Uterus (tissue), 4 donors: ENCODE measurements at places on chromosomes 7 and 10.
A peak's percentile ranks its signal among the peaks of the same experiment; 100 is the strongest.

DNA sequence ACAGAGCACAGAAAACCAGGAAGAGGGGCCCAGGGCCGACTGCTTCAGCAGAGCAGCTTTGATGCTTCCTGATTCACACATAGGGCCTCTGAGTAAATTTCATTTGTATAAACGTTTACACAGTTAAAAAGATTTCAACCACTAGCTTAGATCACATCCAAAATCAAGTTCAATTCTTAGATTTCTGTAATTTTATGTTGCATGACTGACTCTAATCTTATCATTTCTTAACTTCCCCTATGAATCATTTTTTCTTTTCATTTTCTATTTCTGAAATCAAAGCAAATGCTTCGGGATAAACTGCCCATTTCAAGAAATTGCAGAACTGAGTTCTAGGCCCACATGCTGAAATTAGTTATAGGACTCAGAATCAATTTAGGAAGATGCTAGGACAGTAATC, 224.7 kb downstream of the INHBA start:
- no peak for DNase-seq

DNA sequence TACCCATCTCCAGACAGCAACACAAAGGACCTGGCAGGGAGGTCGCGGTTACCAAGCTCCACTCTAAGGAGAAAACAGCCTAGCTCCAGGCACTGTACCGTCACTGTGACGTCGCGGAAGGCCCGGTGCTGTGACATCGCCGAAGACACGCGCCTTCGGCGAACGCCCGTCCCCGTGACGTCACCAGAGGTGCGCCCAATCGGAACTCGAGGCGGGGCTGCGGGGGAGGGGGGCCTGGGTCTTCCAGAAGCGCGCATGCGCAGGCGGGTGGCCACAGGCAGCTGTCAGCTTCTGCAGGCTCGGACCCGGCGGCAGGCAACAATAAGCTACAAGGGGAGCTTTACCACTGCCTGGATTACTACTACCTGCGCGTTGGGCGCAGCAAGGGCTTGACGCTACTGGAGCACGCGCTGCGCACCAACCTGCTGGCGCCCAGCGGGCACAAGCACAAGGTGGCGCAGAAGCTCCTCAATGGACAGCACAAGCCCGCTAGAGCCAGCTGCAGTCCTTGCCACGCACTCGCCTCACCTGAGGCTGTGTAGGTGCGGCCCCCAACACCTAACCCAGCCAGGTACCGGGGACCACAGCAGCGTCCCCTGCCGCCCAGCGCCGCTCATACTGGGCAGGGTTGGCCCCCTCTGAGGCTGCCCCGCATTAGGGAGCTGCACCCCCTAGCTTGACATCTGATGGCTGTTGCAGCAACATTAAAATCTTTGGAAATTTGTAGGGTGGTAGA, 208.4 kb downstream of the TPST1 start:
- DNase-seq = peak; percentile 70

GRCh38 chr7:19109000-19109946, 8.2 kb downstream of the TWIST1 start:
- DNase-seq = no peak

GRCh38 chr10:51405580-51406351, 293.6 kb downstream of the CSTF2T start:
- DNase-seq = no peak

- no peak for DNase-seq
These were observed 70.4 kb downstream of the ASB13 start for GRCh38 chr10:5595994-5596471.

DNA sequence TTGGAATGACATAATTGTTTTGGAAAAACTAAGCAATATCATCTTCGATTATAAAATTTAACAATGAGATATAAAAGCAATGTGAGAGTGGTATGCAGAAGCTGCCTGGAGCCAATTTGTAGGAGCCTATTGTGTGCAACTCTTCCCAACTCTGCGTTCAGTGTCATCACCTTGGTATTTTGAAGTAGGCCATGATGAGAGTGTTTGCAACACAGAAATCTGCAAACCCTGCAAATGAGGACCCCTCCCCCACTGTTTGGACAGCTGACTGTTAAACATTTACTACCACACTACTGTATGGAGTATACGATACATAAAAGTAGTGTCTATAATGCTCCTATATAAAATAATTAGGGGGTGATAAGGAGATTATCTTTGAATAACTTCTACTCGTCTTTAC, 531.3 kb downstream of the ATRNL1 start:
- no peak for DNase-seq

GRCh38 chr7:29988424-29989256, 961 bp downstream of the SCRN1 start:
- DNase-seq = peak; percentile 47

GRCh38 chr10:27500886-27501285, 3.2 kb upstream of the RAB18 start:
- DNase-seq = no peak

DNA sequence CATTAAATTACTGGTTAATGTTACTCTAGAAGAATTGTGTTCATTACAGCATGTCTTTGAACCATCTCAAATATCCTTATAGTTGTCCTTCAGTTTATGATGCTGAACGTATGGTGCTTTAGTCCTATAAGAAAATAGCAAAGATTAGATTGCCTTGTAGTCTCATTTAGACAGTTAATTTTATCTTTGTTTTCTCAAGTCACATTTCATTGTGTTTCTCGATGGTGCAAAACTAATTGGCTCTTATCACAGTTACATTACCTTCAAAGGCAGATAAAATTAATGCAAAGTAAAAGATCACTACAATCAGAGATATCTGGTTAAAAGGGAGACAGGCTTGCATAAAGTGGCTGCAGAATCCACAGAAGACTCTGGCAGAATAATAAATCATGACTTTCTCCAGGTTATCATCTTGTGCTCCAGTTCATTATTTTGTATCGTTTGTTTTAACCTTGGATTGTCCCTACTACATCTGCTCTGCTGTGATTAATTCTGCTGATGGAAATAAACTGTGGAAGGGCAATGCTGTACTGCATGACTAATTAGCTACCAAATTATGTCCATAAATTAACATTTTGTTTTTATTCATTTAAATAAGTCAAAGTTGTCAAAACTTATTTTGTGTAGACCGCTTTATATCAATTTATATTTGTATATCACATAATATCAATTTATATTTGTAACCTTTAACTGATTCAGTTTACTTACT, 24.2 kb downstream of the PRPS1L1 start:
- DNase-seq = no peak

DNA sequence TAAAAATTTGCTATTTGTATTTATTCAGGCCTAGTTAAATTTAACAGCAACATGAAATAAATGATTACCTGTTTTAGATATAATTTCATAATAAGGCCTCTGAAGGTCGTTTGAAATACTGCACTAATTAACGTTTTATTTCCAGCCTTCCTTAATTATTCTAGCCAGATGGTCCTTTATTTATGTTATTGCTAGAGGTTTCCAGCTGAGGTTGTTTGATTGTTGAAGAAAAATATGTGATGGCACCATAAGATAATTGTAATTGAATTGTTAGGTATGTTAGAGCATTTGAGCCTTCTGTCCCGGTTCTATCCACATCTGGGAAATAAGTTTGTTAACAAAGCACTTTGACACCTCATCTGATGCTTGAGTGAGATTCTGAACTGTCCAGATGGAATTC, 556.1 kb downstream of the ATRNL1 start:
- DNase-seq = no peak

DNA sequence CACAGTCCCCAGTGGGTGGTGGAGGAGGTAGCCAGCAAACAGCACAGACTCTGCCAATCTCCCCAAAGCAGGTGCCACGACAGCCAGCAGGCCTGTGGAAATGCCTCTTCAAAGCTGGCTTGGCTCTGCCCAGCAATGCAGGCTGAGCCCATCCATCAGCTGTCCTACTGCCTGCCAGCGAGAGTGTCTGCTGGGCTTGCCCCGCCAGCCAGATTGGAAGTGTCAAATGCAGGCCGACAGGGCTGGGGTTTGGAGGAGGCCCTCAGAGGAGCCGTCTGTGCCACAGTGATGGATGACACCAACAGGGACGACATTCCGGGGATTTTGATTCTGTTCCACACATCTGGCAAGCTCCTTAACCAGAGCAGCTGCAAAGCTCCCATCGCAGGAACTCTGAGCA, 16.7 kb downstream of the HABP2 start:
- DNase-seq = no peak

- no peak for DNase-seq
These were observed 32.9 kb upstream of the SLF2 start for GRCh38 chr10:100879741-100880360.

- DNase-seq = no peak
These were observed 225.8 kb upstream of the FAM3C start for GRCh38 chr7:121621937-121622336.

- DNase-seq = no peak
These were observed 102.8 kb upstream of the THSD7A start for GRCh38 chr7:11934796-11935195.

DNA sequence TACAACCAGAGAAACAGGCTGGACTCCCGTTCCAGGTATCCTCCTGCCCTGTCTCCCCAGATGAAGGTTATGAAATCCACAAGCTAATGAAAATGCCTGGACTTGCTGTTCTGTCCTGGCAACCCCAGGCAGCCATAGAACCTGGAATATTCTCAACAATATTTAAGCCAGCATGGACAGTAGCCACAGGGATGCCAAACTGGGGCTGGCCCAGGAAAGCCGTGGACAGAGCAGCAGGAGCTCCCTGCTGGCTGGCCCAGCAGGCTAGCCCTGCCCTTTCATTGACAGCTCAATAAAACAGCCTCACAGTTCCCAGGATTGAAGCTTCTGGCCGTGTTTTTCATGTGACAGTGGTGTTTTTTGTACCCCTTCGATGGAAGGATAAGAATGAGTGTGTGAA, 230.6 kb downstream of the BMPER start:
- no peak for DNase-seq

DNA sequence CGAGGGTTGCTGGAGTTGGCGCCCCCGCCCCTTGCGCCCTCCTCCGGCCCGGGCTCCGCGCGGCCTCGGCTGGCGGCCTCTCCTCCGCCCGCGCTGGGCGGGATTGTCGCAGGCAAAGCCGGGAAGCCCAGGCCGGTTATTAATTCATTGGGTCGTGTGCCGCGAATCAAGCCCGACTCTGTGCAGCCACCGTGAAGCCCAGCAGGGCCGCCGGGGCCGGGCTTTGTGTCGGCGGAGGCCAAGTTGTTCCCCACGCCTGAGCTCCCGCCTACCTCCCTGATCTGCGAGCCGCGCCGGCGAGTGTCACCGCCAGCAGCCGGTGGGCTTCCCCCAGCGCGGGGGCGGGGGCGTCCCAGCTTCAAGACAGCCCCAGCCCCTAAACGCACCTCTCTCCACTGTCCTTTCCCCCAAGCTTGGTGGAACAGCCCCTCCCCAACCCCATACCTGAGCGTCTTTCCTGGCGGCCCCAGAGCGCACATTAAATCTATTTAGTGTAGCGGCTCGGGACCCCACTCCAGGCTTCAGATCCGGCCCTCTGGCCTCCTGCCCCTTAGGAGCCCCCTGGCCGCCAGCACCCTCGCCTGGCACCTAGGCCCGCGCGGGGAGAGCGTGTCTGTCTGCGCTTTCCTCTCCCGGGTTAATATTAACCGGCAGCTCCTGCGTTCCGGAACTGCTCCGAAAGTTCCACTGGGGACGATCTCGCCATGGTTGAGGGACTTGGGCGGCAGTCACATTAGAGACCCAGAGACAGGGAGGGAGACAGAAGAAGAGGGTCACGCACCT, 3.5 kb downstream of the SHH start:
- no peak for DNase-seq

DNA sequence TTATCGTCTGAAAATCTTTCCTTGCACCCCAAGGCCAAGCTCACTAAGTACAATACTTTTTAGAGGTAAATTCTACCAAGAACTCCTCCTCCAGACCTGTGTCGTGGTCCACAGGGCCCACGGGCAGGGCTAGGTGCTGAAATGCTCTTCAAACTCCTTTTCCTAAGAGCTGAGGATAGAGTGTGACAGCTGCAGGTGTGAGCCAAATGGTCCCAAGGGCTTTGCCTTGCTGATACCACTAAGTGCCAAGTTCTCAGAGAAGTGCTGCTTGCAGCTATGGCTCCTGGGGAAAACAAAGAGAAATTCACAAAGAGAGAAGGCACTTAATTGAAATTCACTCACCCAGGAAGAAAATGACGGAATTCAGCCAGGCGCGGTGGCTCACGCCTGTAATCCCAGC, 868.9 kb upstream of the AUTS2 start:
- no peak for DNase-seq
